ENCODE measurements at places on chromosomes 1 and 21.

DNA sequence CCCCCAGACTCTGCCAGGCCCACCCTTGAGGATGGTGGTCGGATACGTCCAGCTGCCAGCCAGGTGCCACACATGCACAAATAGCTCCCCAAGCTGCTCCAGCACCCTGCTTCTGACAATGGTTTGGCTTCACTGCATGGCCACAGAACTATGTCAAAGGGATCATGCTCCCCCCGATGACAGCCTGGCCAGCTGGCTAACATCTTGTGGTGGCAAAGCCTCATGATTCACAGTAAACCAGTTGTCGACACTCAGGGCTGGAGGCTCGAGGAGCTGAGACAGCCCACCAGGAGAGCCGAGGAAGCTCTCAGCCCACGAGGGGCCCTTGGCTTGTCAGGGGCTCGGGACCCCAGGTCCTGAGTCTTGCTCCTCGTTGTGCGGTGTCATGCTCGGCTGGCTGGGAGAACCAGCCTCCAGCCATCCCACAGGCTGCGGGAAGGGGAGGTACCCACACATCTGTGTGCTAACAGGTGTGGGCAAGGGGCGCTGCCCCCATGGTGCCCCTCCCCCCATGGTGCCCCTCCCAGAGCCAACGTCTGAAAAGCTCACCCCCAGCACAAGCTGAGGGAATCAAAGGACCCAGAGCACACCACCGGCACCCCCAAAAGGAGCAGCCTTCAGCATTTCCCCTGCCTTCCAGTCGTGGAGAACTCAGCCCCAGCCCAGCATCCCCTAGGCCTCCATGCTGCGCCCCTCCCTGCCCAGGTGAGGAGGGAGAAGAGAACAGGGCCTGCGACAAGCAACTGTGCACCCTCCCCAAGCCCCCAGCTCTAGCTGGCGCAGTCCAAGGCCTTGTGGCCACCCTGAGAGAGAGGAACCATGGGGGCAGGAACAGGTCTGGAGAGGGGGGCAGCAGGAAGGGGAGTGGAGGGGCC is 41.2 kb downstream of the KIF21B start:
- DNase-seq: no peak

DNA sequence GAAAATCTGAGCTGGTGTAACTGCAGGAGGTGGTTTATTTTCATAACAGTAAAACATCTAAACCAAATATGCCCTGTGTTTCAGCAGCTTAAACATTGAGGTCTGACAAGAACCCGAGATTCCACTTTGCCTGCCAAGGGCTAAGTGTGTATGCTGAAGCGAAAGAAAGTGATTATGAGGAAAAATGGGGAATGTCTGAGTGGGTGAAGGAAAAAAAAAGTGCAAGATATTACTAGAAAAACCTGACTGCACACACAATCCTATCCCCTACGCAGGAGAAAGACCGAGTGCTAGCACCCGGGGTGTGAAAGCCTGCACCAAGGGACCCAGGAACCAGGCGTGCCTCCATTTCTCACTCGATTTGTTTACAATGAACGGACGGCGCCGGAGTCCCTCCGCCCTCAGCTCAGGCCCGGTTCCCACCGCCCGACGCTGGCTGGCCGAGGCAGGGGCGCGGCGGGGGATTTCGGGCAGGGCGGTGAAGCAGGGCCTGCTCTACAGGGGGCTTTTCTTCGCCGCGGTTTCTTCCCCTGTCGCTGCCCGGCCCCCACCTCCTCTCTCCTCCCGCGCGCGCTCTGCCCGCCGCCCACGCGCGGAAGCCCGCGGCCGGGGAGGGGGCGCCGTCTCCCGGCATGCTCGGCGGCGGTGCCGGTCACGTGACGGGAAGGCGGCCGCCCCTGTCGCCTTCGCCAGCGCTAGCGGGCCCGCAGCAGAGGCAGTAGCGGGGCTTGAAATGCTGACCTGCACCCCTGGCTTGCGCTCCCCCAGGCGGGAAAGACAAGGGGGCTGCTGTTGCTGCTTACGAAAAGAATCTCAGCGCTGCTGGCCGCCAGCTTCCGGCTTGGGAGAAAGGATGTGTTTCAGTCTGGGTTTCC is 35.9 kb downstream of the ITPKB start:
- peak; percentile 61 for DNase-seq

DNA sequence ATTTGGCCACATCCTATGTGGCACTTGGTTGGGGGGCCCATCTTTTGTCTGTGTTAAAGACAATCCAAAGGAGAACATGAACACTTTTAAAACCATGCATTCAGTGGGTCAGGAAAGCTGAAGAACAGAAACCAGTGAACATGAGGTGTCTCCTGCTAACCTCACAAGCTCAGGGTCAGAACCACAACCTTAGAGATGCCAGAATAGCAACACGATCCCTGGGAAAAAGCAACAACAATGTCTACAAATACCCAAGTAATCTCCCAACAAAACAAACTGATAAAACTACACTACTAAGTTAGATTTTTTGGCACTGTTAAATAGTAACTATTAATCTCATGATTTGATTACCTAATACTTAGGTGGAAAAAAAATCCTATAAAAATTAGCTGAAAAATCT is 34.1 kb upstream of the GNG4 start:
- DNase-seq: no peak

- DNase-seq: no peak
These were observed 182.6 kb downstream of the TGFB2 start for GRCh38 chr1:218527737-218528136.

DNA sequence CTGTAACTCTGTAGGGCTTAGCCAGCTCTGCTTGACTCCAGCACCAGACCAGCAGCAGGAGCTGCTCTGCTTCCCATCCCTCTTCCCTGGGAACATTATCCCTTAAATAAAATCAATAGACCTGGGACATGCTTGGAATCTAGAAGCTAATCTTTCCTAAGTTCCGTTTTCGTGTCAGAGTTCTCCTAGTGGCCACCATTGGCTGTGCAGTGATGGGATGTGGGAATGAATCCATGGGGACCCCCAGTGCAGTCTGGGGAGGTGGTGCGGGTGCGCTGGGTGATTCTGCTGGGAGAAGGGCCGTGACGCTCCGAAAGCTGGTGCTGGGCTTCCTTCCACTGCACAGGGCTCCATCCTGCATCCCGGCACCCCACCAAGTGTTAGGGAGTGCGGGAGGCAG is 202.7 kb downstream of the CAMTA1 start:
- no peak for DNase-seq

DNA sequence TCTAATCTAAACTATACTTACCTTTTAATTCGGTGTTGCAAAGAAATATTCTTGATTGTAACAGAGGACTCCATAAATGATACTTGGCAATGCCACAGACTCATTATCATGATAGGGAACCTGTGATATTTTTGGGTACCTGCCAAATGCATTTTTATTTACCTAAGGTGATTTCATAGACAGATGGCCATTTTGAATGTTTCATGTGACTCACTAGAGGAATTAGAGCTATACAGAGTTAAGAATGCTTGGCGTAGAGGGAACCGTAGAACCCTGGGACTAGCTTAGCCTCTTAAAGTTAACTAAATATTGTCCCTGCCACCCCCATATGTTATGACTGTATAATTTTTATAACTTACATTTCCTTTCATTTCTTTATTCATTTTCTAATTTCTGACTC is 136.1 kb downstream of the DISP1 start:
- peak; percentile 33 for DNase-seq

GRCh38 chr1:147628441-147628840 is 41.9 kb downstream of the ACP6 start:
- DNase-seq: no peak

GRCh38 chr1:245605480-245606156 is 450.8 kb downstream of the KIF26B start:
- DNase-seq: no peak

- DNase-seq: no peak
These were observed 12.9 kb upstream of the DMAP1 start for GRCh38 chr1:44200336-44200735.

DNA sequence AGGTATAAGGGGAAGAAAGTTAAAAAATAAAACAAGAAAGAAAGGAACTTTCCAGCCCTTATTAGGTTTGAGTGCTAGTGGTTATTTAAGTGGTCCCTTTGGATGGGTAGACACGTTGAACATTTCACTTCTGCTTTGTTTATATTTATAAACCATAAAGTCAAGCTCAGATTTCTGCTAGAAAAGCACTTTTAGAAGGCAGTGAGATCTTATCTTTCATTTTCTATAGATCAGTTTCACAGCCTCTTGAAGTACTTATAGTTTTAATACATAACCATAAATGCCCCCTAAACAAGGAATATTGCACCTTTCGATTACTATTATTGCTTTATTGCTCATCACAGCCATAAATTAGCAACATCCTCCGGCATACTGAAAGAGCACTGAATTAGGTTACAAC is 446.8 kb upstream of the PLXNA2 start:
- DNase-seq: no peak

DNA sequence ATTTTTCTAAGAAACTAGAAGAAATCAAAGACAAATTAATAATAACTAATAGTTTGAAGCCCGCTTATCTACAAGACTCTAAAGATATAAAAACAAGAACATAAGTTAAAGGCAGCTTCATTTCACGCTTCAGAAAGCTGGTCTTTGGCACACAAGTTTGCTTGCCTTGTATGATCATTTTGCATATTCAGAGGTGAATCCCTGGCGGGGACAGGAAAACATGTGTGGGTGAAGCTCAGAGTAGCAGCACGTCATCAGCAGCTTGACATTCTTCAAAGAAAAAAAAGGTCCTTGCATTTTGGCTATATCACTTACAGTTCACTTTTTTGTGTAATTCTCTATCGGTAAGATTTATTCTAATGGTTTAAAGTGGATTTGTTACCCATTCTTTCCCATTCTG is 1911.8 kb downstream of the MRPL39 start:
- DNase-seq: no peak

DNA sequence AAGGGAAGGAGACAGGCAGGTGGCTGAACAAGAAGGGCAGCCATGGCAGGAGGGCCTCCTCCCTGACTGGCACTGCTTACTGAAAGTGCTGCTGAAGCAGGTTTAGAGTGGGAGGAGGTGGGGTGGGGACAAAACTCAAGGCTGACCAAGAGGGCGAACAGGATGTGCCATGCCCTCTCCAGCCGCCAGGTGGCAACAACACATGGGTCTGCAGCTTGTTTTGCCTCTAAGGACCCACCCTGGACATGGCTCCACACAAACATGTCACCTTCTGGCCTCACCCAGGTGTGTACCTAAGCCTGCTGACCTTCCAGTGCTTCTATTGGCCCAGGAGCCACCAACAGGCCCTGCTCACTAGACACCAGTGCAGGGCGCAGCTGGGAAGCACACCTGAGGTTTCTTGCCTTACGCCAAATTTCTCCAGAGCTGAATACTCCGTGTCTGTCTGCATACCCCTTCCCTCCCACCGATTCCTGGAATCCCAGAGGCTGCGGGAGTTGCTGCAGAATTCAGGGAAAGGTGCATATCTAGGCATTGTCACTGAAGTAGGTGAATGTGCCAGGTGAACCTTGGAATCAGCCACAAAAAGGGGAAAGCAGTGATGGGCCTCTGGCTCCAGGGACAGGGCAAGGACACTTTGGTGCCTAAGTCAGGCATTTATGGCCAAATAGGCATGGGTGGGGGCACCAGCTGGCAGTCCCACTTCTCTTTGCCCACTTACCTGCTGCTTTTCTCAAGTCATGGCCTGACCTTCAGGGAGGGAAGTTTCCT is 5.3 kb downstream of the PSRC1 start:
- peak; percentile 76 for DNase-seq

- no peak for DNase-seq
These were observed 307.1 kb downstream of the PAPPA2 start for GRCh38 chr1:176770066-176770465.

DNA sequence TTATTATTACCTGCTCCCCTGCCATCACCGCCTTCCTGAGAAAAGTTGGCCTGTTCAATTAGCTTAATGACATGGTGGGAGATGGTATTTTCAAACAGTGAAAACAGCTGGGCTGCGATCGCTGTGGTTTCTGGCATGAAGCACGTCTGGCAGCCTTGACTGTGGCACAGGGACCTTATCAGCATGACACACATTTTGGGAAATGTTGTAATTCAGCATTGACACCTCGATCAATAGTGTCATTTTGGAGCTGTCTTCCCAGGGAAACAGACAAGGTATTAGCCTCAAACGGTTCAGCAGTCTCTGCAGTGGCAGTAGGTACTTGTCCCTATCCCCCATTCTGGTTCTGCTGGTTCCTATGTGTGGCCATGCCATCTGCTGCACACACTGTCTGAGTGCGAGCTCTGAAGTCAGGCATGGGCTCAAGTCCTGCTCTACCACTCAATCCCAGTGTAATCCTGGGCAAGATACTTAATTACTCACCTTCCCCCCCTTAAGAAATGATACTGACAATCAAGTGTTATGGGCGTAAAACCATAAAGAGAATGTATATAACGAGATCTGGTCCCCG is 154.5 kb upstream of the KCND3 start:
- no peak for DNase-seq

GRCh38 chr1:224503161-224504118 is 68.8 kb upstream of the WDR26 start:
- peak; percentile 83 for DNase-seq

DNA sequence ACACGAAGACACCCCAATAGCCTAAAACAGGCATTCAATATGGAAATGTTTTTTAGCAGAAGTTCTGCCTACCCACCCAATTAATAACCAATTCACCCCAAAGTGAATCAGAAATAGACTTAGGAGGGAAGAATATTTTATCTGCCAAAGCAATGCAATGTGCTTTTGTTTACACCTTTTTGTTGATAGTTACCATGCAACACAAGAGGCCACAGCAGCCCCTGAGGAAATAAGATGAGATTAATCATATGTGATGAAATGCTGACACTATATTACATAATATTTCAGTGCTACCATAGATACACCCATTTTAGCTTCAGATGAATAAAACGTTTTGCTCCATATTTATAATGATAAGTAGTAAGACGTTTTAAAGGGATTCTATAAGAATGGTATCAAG is 60.9 kb upstream of the RGS2 start:
- peak; percentile 61 for DNase-seq

GRCh38 chr1:230906226-230906625 is 37.9 kb upstream of the C1orf198 start:
- no peak for DNase-seq

DNA sequence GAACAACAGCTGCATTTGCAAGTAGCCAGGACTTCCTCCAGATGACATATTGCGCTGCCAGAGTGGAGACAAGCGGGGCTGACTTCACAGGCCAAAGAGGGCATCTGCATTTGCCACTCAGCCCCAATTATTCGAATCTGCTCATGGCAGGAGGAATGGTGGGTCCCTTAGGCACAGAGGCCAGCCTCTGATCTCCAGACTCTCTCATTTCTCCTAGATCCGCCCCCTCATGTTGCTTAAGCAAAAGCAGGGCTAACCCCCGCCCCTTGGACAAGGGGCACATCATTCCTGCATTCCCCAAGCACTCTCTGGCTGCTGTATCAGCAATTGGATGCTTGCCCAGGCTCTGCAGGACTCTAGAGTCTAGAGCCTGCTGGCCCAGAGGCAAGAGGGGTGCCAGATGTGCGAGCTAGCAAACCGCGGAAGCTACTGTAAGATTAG is 262.4 kb downstream of the ST6GALNAC3 start:
- DNase-seq: peak; percentile 29

DNA sequence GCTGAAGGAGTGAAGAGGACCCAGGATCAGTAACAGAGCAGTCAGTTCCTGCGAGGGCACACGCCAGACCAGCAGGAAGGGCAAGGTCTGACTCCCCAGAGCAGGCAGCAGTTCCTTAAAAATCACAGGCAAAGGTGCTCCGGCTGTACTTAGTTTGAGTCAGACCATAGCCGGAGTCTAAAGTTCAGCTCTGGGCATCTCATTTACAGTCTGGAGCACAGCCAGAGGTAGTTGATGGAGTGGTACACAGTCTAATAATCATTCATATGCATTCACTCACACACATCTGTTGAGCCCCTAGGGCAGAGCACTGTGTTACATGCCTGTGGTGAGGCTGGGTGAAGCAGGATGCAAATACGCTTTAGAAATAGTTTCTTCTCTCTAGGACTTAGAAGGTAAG is 7.3 kb upstream of the AMIGO1 start:
- DNase-seq: peak; percentile 59

Measured in kidney tubule cell (primary cell).